H7 (cell line): ENCODE measurements at places on chromosomes 7 and 10. TPM values are rescaled to one million over a fixed set of nuclear protein-coding genes. Genes with fewer than 3 reads are reported as not detected.
A peak's percentile ranks its signal among the peaks of the same experiment; 100 is the strongest.

MACROH2A2 gene
- total RNA-seq = 40.1 and 47.4 TPM in 2 replicates

- DNase-seq = no peak
Observed at GRCh38 chr10:47214520-47214919, 85.5 kb upstream of the GDF10 start.

BHLHA15 gene
- total RNA-seq = 0.90 and 2.8 TPM in 2 replicates

DNA sequence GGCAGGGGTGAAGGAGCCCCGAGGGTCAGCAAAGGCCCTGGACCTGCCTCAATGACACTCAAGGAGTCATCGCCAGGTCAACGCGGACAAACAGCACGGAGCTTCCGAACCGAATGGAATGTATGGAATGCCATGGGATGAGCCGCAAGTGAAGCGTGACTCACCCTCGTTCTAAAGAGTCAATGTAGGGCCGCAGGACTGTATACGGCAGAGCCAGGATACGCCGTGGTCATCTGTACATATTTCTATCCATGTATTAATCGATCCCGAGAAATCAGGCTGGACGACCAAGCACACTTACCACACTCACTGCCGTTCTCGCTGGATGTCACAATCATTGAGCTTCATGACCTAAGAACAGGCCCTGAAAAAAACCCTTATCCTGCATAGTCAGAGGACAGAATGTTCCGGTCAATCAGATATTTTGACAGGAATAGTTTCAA, 4.3 kb downstream of the SNX8 start:
- peak; percentile 84 for DNase-seq

OR2A5 gene
- not detected in 2 replicates for total RNA-seq

DNA sequence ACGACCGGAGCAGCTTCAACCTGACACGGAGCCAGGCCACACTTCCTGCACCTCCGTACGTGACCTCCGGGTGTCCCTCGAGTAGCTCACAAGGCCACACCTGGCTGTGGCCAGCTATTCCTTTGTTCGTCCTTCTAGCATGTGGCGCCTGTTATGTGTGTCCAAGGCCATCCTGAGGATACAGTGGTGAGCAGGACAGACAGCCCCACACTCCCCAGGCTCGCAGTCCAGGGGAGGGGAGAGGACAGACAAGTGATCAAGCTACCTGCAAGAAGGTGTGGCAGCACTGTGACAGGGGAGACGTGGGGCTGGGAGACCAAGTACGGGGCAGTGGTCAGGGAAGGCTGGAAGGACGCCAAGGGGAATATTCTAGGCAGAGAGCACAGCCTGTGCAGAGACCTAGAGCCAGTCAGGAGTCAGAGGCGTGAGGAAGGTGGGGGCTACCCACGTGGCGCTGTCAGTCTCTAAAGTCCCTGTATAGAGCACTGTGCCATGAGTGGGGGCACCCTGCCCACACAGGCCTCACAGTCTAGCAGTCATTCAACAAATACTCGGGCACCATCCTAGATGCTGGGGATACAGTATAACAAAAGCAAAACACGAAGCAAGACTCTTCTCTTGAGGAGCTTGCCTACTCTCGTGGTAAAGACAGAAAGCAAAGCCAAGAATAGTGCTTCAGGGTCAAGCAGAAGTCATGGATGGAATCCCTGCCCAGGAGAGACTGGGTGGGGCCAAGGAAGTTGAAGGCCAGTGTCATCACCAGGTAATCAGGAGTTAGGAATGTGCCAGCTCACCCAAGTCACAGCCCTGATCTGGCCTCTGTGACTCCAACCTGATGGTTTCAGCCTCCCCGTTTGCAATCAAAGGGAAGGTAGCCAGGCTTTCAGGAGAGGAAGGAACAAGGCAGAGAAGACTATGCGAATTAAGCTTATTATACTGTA, 58.6 kb downstream of the PROSER2 start:
- DNase-seq = peak; percentile 90

GRCh38 chr10:69320521-69320920, 42.2 kb downstream of the HK1 start:
- DNase-seq = no peak

KCNH2 gene
- total RNA-seq = 9.3 and 9.5 TPM in 2 replicates

IL2RA gene
- not detected in 2 replicates for total RNA-seq

RPEL1 gene
- not detected in 2 replicates for total RNA-seq

GRCh38 chr10:92773776-92774175, 74.5 kb upstream of the EXOC6 start:
- no peak for DNase-seq

GRID1 gene
- 0.22 and 0.31 TPM in 2 replicates for total RNA-seq

IKZF5 gene
- total RNA-seq = 3.4 and 5.0 TPM in 2 replicates

DNA sequence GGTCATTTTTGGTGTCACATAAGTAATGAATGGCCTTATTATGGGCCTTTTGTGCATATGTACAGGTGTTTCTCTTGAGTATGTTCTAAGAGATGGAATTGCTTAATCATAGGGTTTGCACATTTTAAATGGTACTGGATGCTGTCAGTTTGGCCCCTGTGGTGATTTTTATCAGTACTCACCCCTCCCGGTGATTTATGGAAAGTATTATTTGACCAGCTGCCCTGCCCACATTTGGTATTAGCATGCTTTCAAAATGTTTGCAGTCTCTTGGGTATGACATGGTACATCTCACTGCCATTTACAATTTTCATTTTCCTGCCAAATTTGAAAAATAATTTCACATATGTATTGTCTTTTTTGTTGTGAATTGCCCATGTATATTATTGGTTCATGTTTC, 427.7 kb downstream of the LRMDA start:
- no peak for DNase-seq

DNA sequence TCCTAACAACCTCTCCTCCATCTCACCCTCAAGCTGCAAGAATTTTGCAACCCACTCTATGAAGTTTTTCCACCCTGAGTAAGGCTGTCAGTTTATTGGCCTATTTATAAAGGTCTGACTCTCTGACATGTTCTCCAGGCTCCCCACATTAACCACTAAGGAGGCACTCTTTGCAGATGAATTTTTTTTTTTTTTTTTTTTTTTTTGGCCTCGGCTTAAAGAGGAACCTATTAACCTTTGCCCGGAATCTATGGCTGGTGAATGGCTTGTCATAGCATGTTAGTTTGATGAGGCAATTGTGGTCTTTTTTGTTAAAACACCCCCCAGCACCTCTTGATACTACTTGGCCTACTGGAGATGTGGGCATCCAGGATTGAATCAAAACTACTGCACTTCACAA, 57.1 kb downstream of the TBXAS1 start:
- DNase-seq = no peak

GRCh38 chr7:138170298-138170697, 94.0 kb downstream of the AKR1D1 start:
- DNase-seq = peak; percentile 32

- no peak for DNase-seq
Observed at GRCh38 chr7:133888061-133888930, 238.8 kb upstream of the LRGUK start.

JCAD gene
- 2.5 and 3.9 TPM in 2 replicates for total RNA-seq

GRCh38 chr10:99775850-99776249, 6.6 kb upstream of the ABCC2 start:
- no peak for DNase-seq

DNA sequence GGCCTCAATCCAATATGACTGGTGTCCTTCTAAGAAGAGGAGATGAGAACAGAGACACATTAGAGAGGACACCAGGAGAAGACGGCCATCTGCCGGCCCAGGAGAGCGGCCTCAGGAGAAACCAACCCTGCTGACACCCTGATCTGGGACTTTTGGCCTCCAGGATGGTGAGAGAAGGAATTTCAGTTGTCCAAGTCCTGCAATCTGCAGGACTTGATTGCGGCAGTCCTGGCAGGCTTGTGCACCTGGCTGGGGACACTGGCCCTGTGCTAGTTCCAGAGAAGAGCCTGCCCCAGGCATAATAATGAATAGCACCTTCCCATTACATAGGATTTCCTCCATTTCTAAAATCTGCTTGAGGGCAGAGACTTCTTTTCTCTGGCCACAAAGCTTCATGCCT, 409.9 kb upstream of the SHH start:
- DNase-seq = no peak

ADRA2A gene
- 1.9 and 4.3 TPM in 2 replicates for total RNA-seq

- no peak for DNase-seq
Observed at GRCh38 chr10:34884272-34884952, 69.3 kb upstream of the PARD3 start.

GRCh38 chr7:108049962-108050361, 47.0 kb upstream of the LAMB1 start:
- DNase-seq = no peak

SPDYE9 gene
- not detected in 2 replicates for total RNA-seq

DNA sequence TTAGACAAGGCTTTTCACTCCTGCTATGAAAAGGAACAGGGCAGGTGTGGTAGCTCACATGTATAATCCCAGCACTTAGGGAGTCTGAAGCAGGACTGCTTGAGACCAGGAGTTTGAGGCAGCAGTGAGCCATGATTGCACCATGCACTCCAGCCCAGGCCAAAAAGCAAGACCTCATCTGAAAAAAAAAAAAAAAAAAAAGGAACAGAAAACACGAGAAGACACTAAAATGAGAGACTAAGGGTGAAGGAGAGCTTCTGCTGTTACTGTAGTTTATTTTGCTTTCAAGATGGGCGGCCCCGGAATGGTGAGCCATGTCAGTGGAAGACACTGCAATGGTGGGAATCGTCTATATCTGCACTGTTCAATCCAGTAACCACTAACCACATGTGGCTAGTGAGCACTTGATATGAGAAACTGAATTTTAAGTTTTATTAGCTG, 9.9 kb downstream of the PIP4K2A start:
- no peak for DNase-seq

ANTXRL gene
- not detected in 2 replicates for total RNA-seq

DNA sequence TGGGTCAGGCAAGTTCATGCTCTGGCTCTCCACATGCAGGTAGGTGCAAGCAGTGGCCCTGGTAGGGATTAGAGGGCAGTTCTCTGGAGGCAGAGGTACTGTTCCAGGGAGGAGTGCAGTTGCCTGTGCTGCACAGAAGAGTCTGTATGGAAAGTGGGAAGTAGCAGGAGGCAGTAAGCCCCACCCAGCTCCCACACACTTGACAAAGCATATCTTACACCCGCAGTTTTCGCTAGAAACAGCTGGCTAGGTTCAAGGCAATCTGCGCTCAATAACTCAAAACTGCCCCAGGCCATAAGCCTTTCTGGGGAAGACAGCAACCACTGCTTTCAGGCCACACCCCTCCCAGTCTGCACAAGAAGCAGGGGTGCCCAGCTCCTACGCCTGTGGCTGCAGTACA, 33.1 kb upstream of the ARMC3 start:
- no peak for DNase-seq

- no peak for DNase-seq
Observed at GRCh38 chr7:13099154-13099795, 411.8 kb downstream of the ARL4A start.

- DNase-seq = peak; percentile 80
Observed at GRCh38 chr7:151246102-151246850, 2.2 kb downstream of the SMARCD3 start.

GRCh38 chr10:132396494-132397035, 435 bp upstream of the PWWP2B start:
- DNase-seq = peak; percentile 95

- no peak for DNase-seq
Observed at GRCh38 chr10:98274562-98274961, 6.6 kb upstream of the LOXL4 start.
